A549 treated with RU486 at 1 μM for 4 hours (cell line): ENCODE measurements at places on chromosomes 6 and 20. TPM values are rescaled to one million over a fixed set of nuclear protein-coding genes. Genes with fewer than 3 reads are reported as not detected.

Gene MICB
- total RNA-seq = 6.0 to 8.4 TPM (median 7.5 TPM) in 5 replicates

Gene SIRPG
- not detected in 5 replicates for total RNA-seq

Gene GNAS-AS1
- total RNA-seq = not detected in 5 replicates

Gene DAAM2
- not detected in 5 replicates for total RNA-seq

Gene SIRPB2
- total RNA-seq = not detected in 5 replicates
